ENCODE measurements at places on chromosomes 11 and 22.

- DNase-seq, result no peak
These were observed 57.0 kb downstream of the BRD1 start for GRCh38 chr22:49770547-49771265.

- DNase-seq, result no peak
These were observed 3.9 kb upstream of the OR4C6 start for GRCh38 chr11:55658031-55658573.

- DNase-seq, result peak; percentile 12
These were observed 10.0 kb upstream of the OR5M1 start for GRCh38 chr11:56624661-56625110.

DNA sequence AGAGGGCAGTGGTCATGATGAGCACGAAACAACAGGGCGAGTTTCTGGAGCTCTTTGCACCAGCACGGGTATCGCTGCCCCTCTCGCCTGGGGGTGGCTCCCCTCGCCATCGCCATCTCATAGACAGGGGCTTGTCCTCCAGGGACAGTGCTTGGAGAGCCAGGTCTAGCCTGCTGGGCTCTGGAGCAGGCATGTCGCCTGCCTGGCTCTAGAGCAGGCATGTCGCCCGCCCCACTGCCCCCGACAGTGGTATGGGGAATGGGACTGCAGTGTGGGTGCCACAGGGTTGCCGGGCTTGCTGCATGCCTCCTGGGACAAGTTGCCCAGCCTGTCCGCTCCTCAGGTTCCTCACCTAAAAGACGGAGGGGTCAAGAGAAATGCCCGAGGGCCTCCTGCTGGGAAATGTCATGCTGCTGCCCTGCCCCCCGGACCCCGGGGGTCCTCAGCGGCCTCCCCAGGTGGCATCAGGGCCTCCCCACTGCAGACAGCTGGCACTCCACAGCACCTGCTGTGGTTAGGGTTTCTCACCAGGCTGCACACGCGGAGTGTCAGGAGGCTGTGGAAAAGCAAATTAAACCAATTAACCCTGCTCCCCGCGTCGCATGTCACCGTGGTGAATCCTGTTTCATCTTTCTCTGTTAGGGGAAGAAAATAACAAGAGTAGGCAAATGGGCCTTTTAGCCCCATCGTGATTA lies 403.0 kb downstream of the TBC1D22A start:
- no peak for DNase-seq

- DNase-seq, result no peak
These were observed 21.8 kb upstream of the OPCML start for GRCh38 chr11:133553885-133554740.

GRCh38 chr11:107591378-107592230 lies 657 bp downstream of the ELMOD1 start:
- DNase-seq, result peak; percentile 15

- no peak for DNase-seq
These were observed 9.6 kb downstream of the CERK start for GRCh38 chr22:46728470-46728869.

GRCh38 chr11:116164843-116165242 lies 607.9 kb downstream of the BUD13 start:
- DNase-seq, result no peak

DNA sequence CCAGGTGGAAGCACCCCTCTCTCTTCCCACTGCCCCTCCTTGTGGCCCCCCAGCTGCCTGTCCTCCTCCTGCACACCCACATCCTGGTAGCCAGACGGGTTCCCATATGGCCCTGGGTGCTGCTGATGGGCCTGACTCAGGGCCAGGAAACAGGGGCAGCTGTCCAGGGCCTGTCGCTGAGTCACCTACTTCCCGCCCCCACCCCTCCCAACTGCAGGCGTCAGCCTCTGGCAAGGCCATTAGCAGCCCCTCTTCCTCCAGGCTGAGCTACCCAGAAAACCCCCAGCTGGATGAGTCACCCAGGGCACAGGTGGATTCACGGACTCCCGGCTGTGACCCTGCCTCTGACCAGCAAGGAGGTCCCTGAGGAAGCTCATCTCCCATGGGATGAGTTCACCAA lies 6.9 kb upstream of the GAL start:
- peak; percentile 97 for DNase-seq

DNA sequence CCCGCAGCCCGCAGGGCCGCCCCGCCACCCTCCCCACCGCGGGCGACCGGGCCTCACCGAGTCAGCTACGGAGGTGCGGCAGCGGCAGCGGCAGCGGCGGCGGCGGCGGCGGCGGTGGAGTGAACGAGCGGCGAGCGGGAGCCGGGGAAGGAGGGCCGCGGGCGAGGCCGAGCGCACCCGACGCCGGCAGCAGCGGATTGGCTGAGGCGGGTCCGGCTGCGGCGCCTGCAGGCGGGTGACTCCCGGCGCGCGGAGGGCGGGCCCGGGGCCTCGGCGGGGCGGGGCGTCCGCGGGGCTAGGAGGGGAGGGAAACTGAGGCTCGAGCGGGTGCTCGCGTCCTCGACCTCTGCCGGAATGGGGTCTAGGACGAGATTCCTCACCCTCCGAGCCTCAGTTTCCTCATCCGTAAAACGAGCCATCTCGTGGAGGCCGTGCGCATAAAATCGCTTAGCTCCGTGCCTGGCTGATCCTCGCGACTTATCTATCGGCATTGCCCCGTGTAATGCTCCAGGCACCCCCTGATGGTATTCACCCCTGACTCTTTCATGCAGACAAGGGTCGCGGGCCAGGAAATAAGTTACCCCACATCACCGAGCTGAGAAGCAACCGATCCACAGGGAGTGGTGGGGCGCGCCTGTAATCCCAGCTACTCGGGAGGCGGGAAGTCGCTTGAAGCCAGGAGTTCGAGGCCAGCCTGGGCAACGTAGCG lies at the start of gene CPT1A:
Gene CPT1A (minus strand): TSS at position 199 of the 709 bp plus-strand sequence. CDS start 26,442 bp downstream, outside the sequence.
- DNase-seq, result peak; percentile 84
